ENCODE measurements at places on chromosomes 13 and 19. TPM values are rescaled to one million over a fixed set of nuclear protein-coding genes. Genes with fewer than 3 reads are reported as not detected.

The FUT2 gene
- not detected for total RNA-seq

The DIS3 gene
- total RNA-seq: 33.8 TPM

The CD177 gene
- total RNA-seq: not detected

The SLC7A10 gene
- total RNA-seq: not detected

The AZU1 gene
- not detected for total RNA-seq
